ENCODE measurements at places on chromosomes 5 and 9. TPM values are rescaled to one million over a fixed set of nuclear protein-coding genes. Genes with fewer than 3 reads are reported as not detected.

The PCDHGA8 gene
- 3.3 TPM for total RNA-seq

The ZNF169 gene
- total RNA-seq = 1.8 TPM

The TMEM252 gene
- total RNA-seq = not detected

The CDH9 gene
- 0.18 TPM for total RNA-seq

The PCDHGA2 gene
- 2.7 TPM for total RNA-seq

The PAEP gene
- total RNA-seq = not detected
